ENCODE measurements at places on chromosomes 1 and 21.

DNA sequence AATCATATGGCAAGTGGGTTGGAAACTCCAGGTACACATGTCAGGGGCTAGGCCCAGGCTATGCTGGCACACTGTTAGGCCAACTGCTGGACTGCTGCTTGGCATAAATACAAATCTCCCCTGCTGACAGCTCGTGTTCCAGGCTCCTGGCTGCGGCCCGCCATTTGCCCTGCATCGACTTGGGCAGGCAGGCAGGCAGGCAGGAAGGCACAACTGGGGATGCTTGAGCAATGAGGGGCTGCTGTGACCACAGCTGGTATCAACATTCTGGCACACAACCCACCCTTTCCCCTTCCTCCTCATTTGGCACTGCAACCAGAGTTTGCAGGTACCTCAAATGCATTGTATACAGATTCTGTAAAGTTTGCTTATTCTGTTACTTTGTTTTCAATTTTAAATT, 53.2 kb downstream of the SAMSN1 start:
- no peak for DNase-seq

DNA sequence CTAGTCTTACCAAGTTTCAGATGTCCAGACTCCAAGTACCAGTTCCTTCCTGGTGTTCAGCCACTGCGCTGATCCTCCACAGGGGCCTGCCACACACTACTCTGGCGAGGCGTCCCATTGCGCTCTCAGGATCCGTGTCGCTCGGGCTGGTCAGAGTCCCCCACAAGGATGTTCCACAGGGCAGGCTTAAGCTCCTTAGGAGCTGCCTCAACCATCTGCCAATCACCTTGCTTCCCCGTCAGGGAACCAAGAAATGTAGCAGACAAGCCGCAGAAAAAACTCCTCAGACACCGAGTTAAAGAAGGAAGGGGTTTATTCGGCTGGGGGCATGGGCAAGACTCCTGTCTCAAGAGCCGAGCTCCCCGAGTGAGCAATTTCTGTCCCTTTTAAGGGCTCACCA, 9.8 kb downstream of the OR2W3 start:
- no peak for DNase-seq

DNA sequence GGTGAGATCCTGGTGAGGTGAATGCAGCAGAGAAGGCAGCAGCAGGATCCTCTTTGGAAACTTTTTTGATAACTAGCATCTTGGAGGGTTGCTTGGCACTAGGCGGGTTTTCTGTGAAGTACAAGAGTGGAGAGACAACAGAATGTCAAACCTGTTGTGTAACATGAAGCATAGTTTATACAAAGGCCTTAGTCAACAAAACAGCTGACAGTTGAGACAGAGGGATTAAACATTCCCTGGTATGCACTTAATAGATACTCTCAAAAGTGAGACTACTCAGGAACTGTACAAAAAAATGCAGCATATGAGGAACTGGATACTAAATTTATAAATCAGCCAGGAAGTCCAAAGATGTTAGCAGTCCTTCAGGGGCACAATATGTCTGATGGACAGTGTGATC, 16.4 kb upstream of the CCDC17 start:
- no peak for DNase-seq

- no peak for DNase-seq
Observed at GRCh38 chr1:162626761-162627160, 5.5 kb upstream of the DDR2 start.

GRCh38 chr1:44941424-44942324, 44.7 kb downstream of the EIF2B3 start:
- no peak for DNase-seq
